ENCODE measurements at places on chromosomes 3 and 15. TPM values are rescaled to one million over a fixed set of nuclear protein-coding genes. Genes with fewer than 3 reads are reported as not detected.

Gene SLC9A9
- 7.8 TPM for total RNA-seq

- H3K27ac ChIP-seq, result no peak overlapping the region
- no peak for DNase-seq
- H3K4me1 ChIP-seq, result no peaks in the 10 kb centered on the region
- H3K27me3 ChIP-seq, result no peaks in the 10 kb centered on the region
- no peaks in the 10 kb centered on the region for H3K36me3 ChIP-seq
- no peak overlapping the region for H3K4me3 ChIP-seq
Measured at GRCh38 chr15:70113304-70113700, 15.6 kb upstream of the TLE3 start.

Gene CLRN1
- not detected for total RNA-seq

Gene UROC1
- total RNA-seq, result not detected

GRCh38 chr3:186506191-186506739, 37.9 kb downstream of the CRYGS start:
- DNase-seq, result no peak
- H3K36me3 ChIP-seq, result no peaks in the 10 kb centered on the region
- H3K4me3 ChIP-seq, result no peak overlapping the region
- no peak overlapping the region for H3K27ac ChIP-seq
- no peaks in the 10 kb centered on the region for H3K27me3 ChIP-seq

- no peaks in the 10 kb centered on the region for H3K4me1 ChIP-seq
- no peaks in the 10 kb centered on the region for H3K36me3 ChIP-seq
- no peak overlapping the region for H3K27ac ChIP-seq
- H3K4me3 ChIP-seq, result no peak overlapping the region
- DNase-seq, result peak; percentile 40
Measured at GRCh38 chr15:99992611-99993231, 259.5 kb upstream of the LYSMD4 start.

Measured in breast epithelium (tissue), 4 donors.